ENCODE measurements at places on chromosomes 5 and 9. TPM values are rescaled to one million over a fixed set of nuclear protein-coding genes. Genes with fewer than 3 reads are reported as not detected.

IFT74 gene
- total RNA-seq: 8.6 TPM

GRXCR2 gene
- not detected for total RNA-seq

MROH2B gene
- total RNA-seq: not detected

C5orf52 gene
- total RNA-seq: not detected

PRKACG gene
- not detected for total RNA-seq

HARS2 gene
- 9.7 TPM for total RNA-seq

CBY3 gene
- not detected for total RNA-seq

HTR1A gene
- total RNA-seq: not detected

IRX1 gene
- not detected for total RNA-seq

CENPP gene
- 1.9 TPM for total RNA-seq

HCN1 gene
- total RNA-seq: not detected

KCNN2 gene
- 2.7 TPM for total RNA-seq

FOXD4L6 gene
- total RNA-seq: not detected

DNAH5 gene
- total RNA-seq: 16.2 TPM

PRELID2 gene
- total RNA-seq: 3.5 TPM

CDKN2A gene
- not detected for total RNA-seq

BARHL1 gene
- total RNA-seq: not detected

NDST1 gene
- 81.4 TPM for total RNA-seq

APBA1 gene
- total RNA-seq: 24.2 TPM

GABBR2 gene
- not detected for total RNA-seq

PSD2 gene
- 0.07 TPM for total RNA-seq

CCNO gene
- not detected for total RNA-seq

CLTB gene
- total RNA-seq: 65.4 TPM

PALM2AKAP2 gene
- 32.4 TPM for total RNA-seq

LVRN gene
- not detected for total RNA-seq

PAPPA gene
- total RNA-seq: 0.50 TPM

EIF4EBP3 gene
- 14.1 TPM for total RNA-seq

IFNB1 gene
- not detected for total RNA-seq

UGT3A2 gene
- total RNA-seq: not detected

OR2V1 gene
- not detected for total RNA-seq

PCSK5 gene
- 1.4 TPM for total RNA-seq

CATSPER3 gene
- total RNA-seq: 0.81 TPM

DDX41 gene
- 64.8 TPM for total RNA-seq

DBH gene
- total RNA-seq: 12.9 TPM

CIZ1 gene
- total RNA-seq: 15.9 TPM

GRM6 gene
- not detected for total RNA-seq

F2RL2 gene
- total RNA-seq: 1.6 TPM

AFAP1L1 gene
- 4.3 TPM for total RNA-seq

PLPP7 gene
- 0.11 TPM for total RNA-seq

TLX3 gene
- not detected for total RNA-seq

NEUROG1 gene
- total RNA-seq: not detected

KIF24 gene
- 0.68 TPM for total RNA-seq

PPP3R2 gene
- not detected for total RNA-seq

ZFP2 gene
- total RNA-seq: 0.40 TPM

ADAMTS2 gene
- total RNA-seq: 6.3 TPM

FREM1 gene
- total RNA-seq: 0.98 TPM

CERCAM gene
- total RNA-seq: 1.3 TPM

AJM1 gene
- total RNA-seq: 1.7 TPM

SMAD5 gene
- total RNA-seq: 29.1 TPM

SVEP1 gene
- 4.5 TPM for total RNA-seq

SPATA31C1 gene
- not detected for total RNA-seq

MLANA gene
- not detected for total RNA-seq

HAPLN1 gene
- total RNA-seq: 0.16 TPM

PCDHGA1 gene
- 0.12 TPM for total RNA-seq

ADAMTS16 gene
- not detected for total RNA-seq

SCGB3A2 gene
- total RNA-seq: not detected

WASHC1 gene
- total RNA-seq: 2.0 TPM

SLC25A51 gene
- total RNA-seq: 10.1 TPM

FAM153A gene
- 0.37 TPM for total RNA-seq

TRIM36 gene
- 3.6 TPM for total RNA-seq

Measured in right lobe of liver (tissue), 6 donors.